ENCODE measurements at places on chromosomes 3 and 15.
A peak's percentile ranks its signal among the peaks of the same experiment; 100 is the strongest.

DNA sequence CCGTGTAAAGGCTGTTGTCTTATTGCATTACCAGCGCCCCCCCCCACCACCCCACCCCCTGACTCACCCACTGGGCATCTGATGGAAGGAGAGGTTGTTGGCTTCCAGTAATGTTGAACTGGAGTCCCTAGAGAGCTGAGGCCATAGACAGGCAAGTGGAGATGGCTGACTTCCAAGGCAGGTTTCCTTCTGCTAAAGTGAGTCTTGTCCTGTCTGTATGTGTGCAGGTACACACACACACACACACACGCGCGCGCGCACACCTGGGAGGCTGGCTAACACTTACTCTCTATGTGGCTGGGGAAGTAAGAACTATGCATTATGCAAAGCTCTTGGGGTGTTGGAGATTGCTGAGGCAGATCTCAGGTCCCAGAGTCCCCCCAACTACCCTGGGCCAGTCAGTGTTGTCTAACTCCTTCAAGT is 1.6 kb upstream of the KY start:
- DNase-seq = peak; percentile 71

DNA sequence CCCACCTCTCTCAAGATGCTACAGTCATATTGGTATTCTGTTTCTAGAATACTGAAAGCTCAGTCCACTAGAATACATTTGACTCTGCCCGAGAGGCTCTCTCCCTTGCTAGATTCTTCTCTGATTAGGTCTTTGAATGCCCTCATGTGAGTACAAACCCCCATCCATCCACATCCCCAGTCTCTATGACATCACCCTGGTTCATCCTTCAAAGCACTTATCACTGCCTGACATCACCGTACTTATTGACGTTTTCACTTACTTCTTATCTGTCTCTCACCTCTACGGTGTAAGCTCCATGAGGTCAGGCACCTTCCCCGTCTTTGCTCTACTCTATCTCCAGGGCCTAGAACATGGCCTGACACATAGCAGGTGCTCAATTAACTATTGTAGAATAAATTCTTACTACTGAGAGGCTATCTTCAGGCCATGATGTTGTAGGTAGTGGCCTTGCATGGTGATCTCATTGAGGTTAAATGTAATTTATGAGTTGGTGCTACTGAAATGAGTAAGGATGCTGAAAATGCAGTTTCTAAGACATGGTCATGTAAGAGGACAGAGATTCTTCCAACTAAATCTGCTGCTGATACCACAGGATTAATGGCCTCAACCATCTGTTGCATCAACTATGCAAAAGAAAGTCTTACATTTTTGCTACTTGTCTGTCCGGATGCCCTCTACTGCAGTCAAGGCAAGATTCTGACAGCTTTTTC is 26.8 kb downstream of the EOGT start:
- no peak for DNase-seq

DNA sequence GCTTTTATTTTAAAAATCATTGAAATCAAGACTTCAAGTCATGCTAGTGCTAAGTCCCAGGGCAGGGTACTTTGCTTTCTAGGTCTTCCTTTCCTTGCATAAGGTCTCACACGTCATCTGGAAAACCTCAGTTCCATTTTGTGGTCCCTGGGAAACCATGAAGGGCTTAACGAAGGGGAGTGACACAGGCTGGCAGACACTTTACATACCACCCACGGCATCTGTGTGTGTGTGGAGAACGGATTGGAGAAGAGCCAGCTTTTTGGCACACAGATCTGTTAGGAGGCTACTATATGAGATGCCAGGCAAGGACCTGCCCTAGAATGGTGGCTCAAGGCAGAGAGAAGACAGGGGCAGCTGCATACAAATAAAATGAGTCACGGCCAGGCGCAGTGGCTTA is 107.5 kb upstream of the NSMCE3 start:
- DNase-seq = peak; percentile 6

DNA sequence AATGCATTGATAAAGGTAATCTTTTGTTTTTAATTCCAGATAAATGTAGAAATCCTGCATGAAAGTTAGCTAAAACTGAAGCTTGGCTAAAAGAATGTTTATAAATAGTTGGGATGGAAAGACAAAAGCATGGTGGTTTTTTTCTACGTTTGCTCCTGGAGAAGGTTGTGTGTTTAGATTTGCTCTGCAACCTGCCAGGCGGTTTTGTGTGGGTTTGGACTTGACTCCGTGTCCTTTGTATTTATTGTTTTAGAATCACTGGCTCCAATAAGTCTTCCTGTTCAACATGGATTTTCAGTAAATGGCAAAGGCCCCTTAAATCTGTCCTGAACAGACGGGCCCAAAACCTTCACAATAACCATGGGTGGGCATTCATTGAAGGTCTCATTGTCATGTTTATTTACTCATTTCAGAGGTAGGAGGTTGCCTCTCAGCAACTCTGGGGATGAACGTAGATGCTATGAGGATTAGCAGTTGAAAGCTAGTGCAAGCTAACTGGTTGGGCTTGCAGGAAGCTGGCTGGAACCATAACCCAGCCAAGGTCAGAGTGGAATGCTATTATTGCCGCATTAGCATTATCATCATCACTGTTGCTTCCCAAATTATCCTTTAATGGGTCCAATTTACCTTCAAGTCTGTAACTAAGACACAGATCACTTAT is 60.6 kb upstream of the ADAMTS9 start:
- DNase-seq = no peak

DNA sequence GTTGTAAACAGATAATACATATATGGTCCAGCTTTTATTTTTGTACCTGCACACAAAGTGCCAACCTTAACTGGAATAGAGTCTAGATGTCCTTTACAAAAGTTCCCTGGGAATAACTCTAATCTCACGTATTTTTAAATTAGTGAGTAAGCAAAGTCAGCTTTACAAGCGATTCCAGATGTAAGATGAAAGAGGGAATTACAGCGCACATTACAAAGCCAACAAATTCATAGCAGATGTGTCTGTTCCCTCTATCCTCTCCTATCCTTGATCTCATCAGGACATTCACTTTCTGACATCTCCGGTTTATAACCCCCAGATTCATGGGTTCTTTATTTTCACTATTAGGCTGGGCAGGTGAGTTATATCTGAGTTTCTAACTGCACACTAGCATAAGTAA is 406.8 kb upstream of the ZNF385D start:
- DNase-seq = peak; percentile 12

- DNase-seq = peak; percentile 41
These were observed 16.7 kb upstream of the CCDC174 start for GRCh38 chr3:14634763-14635400.

- DNase-seq = peak; percentile 26
These were observed 150.5 kb downstream of the CFAP20DC start for GRCh38 chr3:58899159-58899952.
